ENCODE measurements at places on chromosomes 3 and 15.

- DNase-seq: no peak
Observed at GRCh38 chr15:85141726-85142125, 160.1 kb downstream of the PDE8A start.

DNA sequence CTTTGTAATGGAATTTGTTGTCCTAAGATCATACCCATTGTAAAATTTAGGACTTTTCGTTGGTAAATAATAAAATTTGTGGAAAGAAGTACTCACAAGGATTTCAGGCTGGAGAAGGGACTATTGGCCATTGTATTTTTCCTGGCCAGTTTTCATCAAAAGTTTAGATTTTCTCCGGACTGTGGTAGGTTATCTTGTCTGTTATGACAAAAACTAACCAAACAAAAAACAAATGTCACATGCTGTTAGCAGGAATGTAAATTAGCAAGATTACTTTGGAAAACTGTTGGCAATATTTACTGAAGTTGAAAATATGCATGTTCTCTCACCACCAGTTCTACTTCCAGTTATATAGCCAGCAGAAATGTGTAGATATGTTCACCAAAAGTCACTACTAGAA lies 27.8 kb downstream of the PDE8A start:
- no peak for DNase-seq

- DNase-seq: no peak
Observed at GRCh38 chr3:48476426-48477053, 27.4 kb downstream of the SHISA5 start.

GRCh38 chr3:17795711-17796110 lies 53.3 kb upstream of the TBC1D5 start:
- DNase-seq: no peak

DNA sequence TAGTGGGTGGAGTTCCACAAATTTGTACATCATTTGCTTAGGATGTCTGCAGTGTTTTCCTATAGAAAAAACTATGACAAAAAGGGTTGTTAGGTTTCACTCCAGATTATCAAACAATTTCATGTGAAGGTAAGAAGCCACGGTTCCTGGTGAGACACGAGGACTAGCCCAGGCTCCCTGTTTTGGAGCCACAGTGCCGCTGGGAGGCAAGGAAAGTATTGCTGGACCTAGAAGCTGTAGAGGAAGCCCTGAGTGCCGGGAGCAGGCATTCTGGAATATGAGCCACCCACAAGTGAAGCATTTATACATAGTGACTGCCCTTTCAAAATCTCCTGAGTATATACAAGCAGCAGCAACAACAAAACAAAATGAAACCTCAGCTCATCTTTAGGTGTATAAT lies 142.0 kb downstream of the GABRB3 start:
- DNase-seq: no peak

GRCh38 chr3:35965908-35966307 lies 326.6 kb downstream of the ARPP21 start:
- peak; percentile 10 for DNase-seq

DNA sequence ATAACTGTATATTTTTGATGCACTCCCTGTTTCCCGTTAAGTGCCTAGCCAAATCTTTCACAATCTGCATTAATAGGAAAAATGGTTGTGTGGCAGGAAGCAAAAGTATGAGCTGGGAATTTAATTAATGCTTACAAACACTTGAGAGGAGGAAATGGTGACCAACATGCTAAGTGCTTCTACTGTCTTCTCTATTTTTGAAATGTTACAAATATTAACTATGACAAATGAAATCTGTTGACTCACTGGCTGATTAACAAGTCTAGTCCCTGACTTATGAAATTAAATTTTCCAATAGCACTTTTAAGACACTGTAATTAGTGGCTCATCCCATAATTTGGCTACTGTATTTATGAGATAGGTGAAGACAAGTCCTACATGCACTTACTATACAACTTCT lies 446.9 kb upstream of the DPPA4 start:
- DNase-seq: no peak

DNA sequence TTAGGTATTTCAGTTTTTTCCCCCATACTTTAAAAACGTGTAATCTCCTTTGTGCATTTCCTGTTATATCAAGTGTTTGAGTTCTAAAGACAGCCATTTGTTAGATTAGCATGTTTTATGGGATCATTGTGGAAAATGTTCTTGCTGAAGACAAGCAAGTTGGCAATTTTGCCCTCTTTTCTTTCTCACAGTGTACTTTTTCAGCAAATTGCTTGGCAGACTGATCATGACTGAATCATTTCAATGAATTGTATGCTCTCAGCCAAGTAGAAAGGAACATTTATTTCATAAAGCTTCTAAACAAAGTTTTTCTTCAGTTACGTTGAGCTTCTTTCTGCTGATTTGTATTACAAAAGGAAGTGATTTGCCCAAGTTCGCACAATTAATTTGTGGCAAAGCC lies 51.6 kb downstream of the ATG7 start:
- no peak for DNase-seq

DNA sequence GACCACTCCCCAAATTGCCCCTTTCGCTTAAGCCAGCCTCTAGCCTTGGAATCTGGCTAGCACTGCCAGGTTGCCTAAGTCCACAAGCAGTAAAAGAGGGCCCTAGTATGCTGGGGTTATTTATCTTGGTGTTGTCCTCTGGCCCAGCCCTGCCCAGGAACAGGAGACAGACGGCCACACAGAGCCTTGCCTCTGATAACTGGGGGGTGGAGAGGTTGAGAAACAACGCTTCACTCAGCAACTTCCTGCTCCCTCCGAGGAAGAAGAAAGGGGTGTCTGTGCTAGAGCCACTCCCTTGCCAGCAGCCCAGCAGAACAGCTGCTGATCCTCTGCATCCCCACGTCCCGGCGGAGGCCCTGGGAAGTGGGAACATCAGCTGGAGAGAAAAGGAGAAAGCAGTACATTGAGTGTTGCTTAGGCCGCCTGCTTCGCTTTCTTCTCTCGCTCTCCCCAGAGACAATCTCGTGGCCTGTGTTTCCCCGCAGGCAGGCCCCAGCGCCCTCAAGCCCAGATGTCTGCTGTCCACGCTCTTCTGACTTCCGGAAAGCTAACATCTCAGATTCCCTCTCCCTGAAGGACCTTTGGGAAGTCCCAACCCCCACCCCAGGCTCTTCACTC lies 22.6 kb upstream of the C3orf70 start:
- peak; percentile 22 for DNase-seq

DNA sequence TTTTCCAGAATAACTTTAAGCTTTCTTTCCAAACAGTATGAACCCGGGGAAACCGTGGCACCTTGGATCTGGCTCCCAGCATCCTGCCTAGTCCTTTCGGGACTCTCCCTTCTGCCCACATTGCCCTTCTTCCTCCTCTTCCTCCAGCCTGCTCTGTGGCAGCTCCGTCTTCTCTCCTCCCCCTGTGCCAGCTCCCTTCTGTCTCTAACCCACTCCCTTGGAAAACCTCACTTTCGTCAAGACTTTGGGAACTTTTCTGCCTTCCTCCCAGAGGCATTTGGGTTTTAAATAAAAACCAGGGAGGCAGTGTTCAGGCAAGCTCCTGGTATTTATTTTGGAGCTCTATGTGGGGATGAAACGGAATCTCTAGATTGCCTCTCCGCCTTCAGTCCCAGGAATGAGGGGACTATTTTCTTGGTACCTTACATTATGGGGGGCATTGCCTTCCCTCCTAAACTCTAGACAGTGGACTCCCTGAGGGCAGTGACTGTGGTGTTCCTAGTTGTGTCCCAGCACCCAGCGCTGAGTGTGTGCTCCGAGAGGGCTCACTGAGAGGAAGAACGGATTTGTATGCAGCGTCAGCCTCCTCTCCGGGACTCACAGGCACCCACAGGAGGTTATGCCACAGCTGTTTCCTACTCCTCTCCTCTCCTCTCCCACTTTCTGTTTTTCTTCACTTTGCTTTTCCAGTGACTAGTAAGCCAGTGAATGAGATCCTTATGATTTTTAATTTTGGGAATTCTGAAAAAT lies 105.4 kb upstream of the MRPS22 start:
- no peak for DNase-seq

DNA sequence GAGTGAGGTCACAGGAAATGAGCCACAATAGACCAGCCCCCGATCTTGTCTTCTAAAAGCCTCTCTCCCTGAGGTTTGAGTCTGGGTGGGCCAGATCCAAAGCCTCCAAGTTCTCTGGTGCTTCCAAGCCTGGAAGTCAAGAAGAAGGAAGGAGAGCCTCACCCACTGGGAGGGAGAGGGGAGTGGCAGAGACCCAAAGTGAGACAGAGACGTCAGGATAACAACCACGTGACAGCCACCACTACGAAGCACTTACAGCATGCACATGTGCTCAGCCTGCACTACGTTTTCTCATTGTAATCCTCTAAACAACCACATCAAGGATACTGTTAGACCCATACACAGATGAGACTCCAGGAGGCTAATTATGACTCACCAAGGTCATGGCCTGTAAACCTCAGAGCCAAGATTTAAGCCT lies 197.3 kb upstream of the LINGO1 start:
- peak; percentile 81 for DNase-seq

DNA sequence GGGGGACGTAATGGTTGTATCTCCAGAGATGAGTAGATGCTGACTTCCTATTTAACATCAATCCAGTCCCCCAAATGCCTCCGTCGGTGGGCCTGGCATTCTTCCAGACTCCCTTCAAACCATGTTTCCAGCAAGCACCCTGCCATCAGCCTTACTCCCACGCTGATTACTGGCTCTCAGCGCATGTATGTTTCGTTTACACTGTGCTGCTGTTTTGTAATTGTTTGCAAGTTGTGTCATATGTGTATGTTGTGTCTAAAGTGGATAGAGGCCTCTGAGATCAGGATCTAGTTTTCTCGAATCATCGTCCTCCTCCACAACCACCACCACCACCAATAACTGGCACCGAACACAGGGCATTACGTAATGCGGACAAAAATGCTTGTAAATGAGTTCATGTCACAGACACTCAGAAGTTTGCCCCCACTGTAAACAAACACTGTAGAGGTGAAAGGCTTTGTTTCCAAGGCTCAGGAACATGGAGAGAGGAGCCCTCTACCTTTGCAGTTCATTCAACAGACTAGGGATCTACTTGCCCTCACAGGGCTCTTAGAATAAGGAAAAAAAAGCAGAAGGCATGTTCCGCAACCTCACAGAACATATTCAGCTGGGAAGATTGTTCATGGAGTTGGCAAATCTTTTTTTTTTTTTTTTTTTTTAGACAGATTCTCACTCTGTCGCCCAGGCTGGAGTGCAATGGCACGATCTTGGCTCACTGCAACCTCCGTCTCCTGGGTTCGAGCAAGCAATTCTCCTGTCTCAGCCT lies 46.1 kb upstream of the SEMA4B start:
- DNase-seq: peak; percentile 43

GRCh38 chr3:29370021-29370420 lies 89.2 kb downstream of the RBMS3 start:
- DNase-seq: no peak

GRCh38 chr15:49895347-49896223 lies 223.4 kb downstream of the ATP8B4 start:
- DNase-seq: no peak

DNA sequence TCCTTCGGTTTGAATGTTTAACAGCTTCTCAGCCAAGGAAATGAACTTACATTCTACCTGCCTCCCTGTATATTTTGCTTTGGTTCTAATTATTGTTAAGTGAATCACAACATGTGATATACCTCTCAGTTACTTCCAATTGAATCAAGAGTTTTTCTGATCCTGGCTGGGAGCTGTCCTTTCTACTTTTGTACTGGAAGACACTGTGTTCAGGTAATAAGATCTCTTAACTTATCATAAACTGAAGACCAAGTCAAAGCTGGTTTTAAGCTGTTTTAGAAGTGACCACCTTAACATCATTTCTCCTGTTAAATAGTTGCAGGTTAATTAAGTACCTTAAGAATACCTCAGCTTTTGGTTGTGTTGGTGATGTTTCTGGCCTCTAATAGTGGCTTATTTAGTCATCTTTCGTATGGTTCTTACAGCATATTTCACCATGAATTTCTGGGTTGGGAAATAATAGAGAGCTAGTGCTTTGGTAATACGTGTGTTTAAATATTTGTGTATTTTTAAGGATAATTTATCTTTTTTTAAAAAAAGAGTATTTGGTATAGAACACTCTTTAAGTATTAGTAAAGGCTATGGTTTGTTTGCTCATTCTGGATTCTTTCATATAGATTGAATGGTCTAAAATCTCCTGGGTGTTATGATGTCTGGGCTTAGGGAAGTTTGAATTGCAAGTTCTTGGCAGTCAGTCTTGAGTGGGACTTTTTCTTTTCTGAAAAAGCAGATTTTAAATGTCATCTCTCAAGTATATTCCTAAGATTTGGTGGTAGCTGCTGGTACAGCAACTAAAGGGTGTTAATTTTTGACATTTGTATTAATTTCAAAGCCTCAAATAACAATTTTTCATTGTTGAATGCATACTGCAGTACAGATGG lies 1.6 kb downstream of the RAB8B start:
- DNase-seq: no peak

DNA sequence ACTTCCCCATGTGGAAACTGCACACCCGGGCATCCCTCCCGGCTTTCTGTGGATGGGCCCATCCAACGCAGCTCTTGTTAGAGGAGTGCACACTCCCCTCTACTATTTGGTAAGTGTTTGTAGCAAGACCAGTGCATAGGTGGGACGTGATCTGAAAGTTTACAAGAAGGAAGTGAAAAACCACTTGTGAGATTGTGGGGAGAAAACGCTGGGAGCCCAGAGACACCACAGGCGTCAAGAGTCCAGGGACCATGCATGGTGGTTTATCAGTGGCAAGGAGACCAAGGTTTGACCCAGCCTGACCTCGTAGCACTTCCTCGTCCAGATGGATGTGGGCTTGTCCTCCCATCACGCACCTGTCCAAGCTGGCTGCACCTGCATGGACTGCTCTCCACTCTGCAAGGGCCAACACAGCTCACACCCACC lies 51.6 kb downstream of the ATP10A start:
- no peak for DNase-seq

DNA sequence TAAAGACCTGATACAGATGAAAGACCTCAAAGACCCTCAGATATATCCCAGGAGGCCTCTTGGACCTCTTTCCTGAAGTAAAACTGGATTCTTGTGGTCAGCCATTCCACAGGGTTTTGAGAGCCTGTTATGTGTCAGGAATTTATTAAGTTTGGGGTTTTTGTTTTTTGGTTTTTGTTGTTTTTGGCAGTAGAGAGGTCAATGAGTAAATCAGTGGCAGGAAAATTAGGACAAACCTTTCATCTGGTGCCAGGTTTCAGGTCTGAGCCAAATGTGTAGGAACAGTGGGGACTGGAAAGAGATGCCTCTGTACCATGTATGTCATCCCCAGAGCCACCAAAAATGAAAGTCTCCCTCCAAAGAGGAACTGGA lies 520.4 kb upstream of the MDFIC2 start:
- DNase-seq: peak; percentile 59

- DNase-seq: no peak
Observed at GRCh38 chr15:45314960-45315359, 62.9 kb downstream of the SLC28A2 start.

All from skeletal muscle cell (primary cell).